ENCODE measurements at places on chromosomes 7 and 10.

GRCh38 chr10:73119457-73119856 lies 9.2 kb downstream of the NUDT13 start:
- no peak for DNase-seq

DNA sequence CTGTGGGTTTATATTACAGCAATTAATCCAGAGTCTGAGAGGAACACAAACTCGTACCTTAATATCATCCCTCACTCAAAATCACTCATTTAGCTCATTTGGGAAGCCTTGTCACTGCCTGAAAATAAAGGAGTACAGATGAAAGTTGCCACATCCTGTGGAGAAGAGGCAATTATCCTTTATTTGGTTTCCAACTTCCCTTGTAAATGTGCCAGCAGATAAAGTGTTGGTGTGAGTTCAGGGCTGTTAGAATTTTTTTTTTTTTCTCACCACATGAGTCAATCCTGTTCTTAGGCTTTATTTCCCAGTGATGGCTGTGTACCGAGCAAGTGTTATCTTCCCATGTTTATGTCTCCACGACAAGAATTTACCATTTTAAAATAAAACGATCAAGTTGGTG lies 99.0 kb upstream of the SMIM30 start:
- no peak for DNase-seq

- no peak for DNase-seq
Observed at GRCh38 chr10:122931088-122931906, 20.9 kb downstream of the FAM24A start.

- DNase-seq: no peak
Observed at GRCh38 chr7:151858456-151858855, 18.5 kb downstream of the PRKAG2 start.

- DNase-seq: no peak
Observed at GRCh38 chr10:47053081-47053798, 142.0 kb downstream of the PTPN20 start.

DNA sequence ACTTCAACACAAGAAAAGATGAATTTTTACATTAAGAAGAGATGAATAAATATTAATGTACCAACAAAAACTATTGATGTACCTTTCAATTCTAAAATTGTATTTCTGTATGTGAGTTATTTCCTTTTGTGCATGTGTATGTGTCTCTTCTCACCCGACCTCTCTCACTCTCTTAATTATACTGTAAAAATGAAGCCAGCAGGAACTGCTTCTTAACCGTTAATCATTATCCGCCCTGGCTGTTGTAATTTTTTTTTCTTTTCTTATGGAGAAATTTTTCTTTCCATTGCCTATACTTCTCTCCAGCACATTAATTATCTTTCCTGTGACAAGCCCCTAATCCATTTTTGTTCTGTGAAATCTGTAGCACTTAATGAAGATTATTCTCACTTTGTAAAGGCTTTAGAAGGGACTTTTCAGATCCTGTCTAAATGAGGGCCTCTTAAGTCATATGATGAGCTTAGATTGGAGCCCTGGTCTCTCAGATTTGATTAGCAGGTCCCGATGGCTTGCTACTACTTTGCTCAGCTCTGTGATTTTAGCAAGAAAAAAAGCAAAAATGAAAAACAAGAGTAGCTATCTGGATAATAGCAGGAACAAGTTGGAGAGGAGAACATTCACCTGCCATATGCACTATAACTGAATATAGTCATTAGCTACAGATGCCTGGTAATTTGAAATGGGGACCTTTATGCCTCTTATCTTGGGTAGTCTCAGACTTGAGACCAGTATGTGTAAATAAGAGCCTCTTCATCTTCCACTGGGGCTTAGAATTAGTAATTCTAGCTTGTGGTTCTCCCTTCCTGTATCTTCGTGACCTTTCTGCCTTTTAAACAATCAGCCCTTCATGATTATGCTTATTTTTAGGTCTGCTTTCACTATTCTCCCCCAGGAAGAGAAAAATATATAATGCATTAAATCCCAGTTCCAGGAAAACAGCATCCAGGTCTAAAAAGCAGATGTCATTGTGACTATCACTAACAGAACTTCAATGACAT lies 80.0 kb upstream of the COL1A2 start:
- no peak for DNase-seq
